ENCODE measurements at places on chromosomes 3 and 15.

DNA sequence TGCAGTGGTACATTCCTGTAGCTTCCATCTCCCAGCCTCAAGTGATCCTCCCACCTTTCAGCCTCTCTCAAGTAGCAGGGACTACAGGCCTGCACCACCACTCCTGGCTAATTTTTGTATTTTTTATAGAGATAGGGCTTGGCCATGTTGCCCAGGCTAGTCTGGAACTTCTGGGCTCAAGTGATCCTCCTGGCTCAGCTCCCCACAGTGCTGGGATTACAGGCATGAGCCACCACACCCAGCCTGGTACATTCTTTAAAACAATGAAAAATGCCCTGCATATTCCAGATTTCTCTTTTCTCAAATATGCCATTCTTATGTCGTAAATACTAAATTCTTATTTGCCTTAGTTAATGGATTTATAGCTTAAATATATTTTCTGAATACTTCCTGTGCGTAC lies 581.4 kb downstream of the MECOM start:
- DNase-seq: no peak

- DNase-seq: peak; percentile 88
These were observed 261.8 kb upstream of the CBLB start for GRCh38 chr3:106130384-106131198.

DNA sequence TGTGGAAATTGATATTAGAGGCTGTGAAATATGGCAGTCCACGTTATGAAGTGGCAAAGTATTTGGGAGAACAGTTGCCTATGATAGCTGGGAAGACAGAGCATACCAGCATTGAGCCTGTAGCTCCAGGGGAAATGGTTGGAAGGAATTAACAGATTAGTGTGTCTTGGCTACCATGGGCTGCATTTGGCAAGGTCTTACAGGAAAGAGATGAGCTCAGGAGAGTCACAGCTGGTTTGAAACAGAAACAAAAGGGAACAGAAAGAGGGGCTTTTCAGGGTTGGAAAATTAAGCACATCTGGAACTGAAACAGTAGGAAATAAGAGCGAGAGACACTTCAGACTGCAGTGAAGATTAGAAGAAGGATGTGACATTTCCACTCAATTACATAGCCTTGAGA lies 141.7 kb downstream of the FBLN2 start:
- no peak for DNase-seq

GRCh38 chr3:132448216-132448961 lies 31.1 kb downstream of the DNAJC13 start:
- peak; percentile 68 for DNase-seq

GRCh38 chr3:69004138-69004537 lies 9.3 kb downstream of the EOGT start:
- no peak for DNase-seq

GRCh38 chr15:31349233-31350141 lies 22.9 kb downstream of the KLF13 start:
- DNase-seq: no peak

- DNase-seq: no peak
These were observed 115.5 kb upstream of the C2CD4B start for GRCh38 chr15:62280625-62281024.

- no peak for DNase-seq
These were observed 14.6 kb downstream of the CYP19A1 start for GRCh38 chr15:51323749-51324148.

DNA sequence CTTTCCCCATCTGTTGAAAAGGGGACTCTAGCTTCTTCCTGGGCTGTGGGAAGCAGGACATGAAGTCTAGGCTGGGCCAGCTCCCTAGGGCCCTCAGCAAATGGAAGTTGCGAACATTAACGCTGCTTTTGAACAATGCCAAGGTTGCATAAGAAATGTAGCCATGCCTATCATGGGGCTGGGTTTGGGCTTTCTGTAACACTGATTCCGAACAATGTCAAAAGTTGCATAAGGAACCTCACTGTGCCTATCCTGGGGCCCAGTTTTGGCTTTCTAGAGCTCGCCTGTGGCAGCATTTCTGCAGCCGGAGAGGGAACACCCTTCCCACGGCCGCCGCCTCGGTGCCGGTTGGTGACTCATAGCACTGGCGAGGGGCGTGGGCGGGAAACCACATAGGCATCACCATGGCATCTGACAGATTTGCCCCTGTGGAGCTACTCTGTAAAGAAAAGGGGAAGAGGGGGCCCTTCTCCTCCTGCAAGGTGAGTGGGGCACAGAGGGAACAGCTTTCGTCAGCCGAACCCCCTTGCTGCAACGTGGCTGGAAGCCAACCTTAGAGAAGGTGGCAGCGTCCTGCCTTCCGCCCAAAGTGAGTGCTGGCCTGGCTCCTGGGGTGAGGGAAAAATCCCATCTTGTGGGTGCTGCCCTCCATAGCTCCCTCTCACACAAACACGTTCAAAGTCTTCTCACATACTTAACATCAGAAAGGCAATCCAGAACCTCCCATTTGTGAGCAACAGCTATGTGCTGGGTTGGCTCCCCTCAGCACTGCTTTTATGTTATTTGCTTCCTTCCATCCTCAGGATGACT lies 46.6 kb upstream of the ATP2B2 start:
- DNase-seq: peak; percentile 74

- no peak for DNase-seq
These were observed 417.9 kb downstream of the MECOM start for GRCh38 chr3:169245631-169246030.

DNA sequence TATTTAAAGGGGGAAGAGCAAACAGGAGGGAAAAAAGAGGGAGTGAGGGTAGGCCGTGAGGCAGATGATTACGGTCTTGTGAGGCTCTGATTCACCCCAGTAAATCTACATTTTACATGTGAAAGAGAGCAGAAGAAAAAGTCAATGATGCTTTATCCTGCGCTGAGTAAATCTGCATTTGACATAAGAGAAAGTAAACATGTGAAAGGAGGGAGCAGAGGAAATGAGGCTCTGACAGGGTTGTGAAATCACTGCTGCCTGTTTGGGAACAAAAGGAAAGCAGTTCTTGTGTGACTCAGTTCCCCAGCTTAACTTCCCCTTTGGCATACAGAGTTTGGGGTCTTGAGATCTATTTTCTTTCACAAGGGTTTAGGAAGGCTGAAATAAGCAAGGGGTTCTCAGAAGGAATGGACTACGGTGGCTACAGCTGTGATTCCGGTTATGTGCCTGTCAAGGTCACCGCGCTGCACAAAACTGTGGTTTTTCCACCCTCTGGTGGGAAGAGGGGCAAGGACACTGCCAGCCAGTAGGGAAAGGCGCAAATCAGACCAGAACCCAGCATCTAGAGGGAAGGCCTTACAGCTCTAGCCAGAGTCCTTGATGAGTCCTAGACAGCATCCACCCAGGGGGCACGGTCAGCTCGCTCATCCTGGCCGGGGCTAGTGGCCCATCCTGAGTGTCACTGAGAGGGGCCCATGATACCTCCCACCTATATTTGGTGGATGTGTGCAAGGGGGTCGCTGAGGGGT lies 18.9 kb upstream of the HCN4 start:
- DNase-seq: peak; percentile 29

DNA sequence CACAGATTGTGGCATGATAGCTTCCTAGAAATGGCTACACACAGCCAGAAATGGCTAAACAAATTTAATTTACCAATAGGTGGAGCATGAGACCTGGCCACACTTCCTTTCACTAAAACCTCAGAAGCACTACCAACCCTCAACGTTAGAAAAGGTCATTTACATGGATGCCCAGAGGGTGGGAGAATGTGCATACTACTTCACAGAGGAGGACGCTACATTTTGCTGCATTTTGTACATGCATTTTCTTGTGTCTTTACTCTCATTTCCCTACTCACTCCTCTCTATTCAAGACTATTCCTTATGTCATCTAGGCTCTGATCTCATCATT lies 40.1 kb downstream of the C2CD4B start:
- DNase-seq: no peak

GRCh38 chr15:52783929-52784798 lies 6.0 kb downstream of the ONECUT1 start:
- no peak for DNase-seq

GRCh38 chr15:80527961-80528360 lies 123.8 kb downstream of the ARNT2 start:
- DNase-seq: no peak

DNA sequence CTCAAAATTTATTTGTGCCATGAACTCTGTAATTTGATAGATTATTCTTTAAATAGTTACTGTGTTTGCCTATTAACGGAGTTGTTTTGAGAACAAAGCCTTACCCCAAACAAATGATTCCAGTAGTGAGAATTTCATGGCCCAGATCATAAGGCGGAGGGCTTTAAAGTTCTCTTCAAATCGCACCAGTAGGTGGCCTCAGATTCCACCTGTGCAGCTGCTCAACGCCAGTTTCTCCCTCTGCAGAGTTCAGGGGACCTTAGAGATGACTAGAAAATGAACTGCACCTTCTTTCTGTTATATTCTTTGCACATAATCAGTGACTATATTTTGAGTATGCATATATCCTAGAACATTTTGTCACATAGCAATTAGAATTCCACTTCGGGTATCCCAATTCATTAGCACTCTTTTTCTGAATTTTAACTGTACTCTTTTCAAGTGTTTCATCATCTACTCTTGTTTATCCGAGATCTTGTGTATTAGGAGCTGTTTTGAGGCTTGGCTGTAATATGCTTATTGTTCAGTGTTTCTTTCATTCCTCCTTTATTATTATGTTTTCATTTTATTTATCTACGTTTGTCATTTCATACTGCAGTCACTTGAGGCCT lies 232.6 kb upstream of the CHRM5 start:
- DNase-seq: peak; percentile 15

GRCh38 chr15:57287123-57287521 lies 89.2 kb upstream of the CGNL1 start:
- DNase-seq: no peak

- peak; percentile 63 for DNase-seq
These were observed 378 bp upstream of the FEM1B start for GRCh38 chr15:68277131-68277602.

DNA sequence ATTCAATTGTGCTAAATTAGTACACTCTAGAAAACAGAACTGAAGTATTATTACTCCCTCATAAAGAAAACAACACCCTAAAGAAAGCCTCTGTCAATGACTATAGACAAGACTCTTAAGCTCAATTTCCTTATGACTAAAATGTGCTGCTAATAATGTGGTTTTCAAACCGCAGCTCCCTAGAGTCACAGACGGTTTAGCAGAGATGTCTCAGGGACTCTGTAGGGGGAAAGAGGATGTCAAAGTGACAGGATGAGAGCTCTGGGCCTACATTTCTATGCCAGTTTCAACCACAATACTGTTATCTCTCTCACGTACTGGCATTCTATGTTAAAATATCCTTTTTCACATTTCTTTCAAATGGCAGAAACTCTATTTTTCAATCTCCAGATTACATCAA lies 37.6 kb upstream of the WDR49 start:
- DNase-seq: no peak

DNA sequence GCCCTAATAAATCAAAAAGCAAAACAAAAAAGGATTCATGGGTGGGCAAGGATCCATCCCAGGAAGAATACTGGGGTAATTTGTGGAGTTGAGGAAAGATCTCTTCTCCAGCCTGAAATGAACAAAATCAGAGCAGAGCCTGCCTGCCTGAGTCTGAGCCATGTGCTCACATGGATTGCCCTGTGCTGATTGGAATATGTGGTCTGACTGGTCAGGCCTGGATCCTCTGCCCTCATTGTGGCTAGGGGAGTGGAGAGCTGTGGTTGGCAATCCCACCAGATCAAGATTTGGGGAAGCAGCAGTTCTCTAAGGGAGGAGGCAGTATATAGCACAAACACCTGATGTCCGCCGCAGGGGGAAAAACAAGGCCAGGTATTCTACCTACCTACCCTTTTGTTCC lies 6.8 kb upstream of the NUDT16 start:
- DNase-seq: no peak
